ENCODE measurements at places on chromosomes 3 and 15.

- DNase-seq: no peak
Measured at GRCh38 chr15:95561463-95561862, 769.0 kb upstream of the NR2F2 start.

DNA sequence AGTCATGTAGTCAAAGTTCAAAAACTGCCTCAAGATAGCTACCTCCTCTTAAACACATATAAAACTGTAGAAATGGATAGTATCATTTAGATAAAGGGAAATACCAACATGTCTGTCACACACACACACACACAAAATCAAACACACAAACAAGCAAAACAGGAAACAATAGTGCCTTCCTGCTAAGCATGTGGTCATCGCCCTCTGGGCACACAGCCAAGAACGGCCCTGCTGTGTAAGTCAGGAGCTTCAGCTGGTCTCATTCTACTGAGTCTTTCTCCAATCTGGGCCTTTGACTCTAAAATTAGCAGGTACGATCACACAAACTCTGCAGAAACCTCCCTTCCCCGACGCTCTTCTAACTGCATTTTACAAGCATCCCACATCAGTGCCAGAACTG is 272.2 kb upstream of the CHRNA7 start:
- DNase-seq: no peak

DNA sequence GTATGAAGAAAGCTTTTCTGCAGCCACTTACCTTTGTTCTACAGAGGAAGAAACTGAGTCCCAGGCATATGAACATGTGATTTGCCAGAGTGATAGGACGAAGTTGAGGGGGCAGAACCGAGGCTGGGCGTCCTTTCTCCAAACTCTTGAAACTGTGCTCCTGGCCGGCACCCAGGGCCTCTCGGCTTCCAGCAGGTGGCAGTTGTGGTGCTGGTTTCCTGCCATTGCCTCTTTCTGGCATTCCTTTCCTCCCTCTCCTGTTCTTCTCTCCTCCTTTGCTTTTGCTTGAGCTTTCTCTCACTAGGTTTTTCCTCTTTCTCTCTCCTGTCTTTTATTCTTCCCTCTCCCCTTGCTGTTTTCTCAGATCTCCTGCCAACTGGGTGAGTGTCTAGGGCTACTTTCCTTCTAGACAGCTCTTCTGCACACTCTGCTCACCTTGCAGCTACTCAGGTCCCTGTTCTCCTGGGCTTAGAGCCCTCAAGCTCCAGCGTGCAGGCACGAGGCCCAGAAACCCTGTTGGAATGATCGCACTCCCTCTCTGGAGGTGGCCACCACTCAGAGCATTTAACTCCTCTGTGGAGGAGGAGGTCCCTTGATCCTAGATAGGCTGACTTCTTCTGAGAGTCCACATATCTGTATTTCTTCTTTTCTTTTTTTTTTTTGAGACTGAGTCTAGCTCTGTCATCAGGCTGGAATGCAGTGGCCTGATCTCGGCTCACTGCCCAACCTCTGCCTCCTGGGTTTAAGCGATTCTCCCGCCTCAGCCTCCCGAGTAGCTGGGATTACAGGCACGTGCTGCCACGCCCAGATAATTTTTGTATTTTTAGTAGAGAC is 26.2 kb downstream of the TRAK1 start:
- DNase-seq: no peak

- DNase-seq: no peak
Measured at GRCh38 chr3:45153658-45154437, 7.7 kb upstream of the CDCP1 start.

GRCh38 chr3:409011-409410 is 212.4 kb downstream of the CHL1 start:
- no peak for DNase-seq

- no peak for DNase-seq
Measured at GRCh38 chr3:63228677-63229076, 49.4 kb upstream of the SYNPR start.

- no peak for DNase-seq
Measured at GRCh38 chr3:142459929-142460328, 12.1 kb upstream of the XRN1 start.

DNA sequence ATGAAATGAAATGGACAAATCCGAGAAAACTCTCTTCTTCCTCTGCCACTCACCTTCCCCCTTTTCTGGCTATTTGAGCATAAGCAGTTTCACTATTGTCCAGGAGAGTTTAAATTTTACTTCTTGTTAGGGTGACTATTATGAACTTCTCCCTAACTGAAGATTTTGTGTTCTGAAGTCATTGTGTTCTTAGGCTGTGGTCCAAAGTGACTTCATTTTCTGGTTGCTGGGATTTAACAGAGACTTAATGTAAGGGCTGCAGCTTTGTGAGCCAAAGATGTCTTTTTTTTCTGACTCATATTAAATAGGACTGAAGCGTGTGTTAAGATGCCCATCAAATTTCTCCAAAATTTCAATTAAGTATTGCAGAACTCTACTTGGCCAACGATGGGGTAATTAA is 46.5 kb upstream of the FSTL1 start:
- no peak for DNase-seq

GRCh38 chr3:142999881-143000280 is 1.5 kb upstream of the U2SURP start:
- no peak for DNase-seq

GRCh38 chr15:39191871-39192291 is 389.0 kb upstream of the THBS1 start:
- DNase-seq: no peak

DNA sequence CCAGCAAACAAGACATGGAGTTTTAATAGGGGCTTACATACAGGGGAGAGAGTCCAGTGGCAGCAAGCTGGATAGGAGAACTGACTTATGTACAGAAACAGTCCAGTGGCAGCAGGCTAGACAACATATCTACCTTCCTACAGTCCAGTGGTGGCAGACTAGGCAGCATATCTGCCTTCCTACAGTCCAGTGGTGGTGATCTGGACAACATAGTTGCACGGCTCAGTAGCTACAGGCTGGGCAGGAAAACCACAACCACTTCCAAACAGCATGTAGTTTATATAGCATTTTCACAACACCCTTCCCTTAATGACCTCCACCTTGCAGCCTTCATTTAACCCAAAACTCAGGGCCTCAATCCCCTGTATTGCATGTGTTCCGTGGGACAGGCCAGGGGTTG is 181.3 kb upstream of the EIF1B start:
- no peak for DNase-seq

DNA sequence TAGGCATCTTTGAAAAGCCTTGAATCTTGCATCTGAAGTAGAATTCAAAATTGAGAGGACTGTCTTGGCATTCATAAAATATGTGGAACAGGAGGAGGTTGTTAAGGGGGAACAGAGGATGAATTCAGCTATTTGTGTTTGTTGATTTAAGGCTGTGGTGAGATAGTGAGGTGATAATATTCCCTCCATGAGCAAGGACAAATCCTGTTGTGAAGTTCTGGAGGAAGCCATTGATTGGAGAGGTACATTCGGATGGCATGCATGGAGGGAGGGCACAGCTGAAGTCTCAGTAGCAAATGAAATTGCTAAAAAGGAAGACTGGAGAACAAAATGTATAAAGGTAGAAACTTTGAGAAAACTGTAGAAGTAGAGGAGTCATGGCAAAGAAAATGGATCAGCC is 443.8 kb downstream of the NLGN1 start:
- DNase-seq: no peak

GRCh38 chr3:194166682-194167479 is 30.9 kb downstream of the HES1 start:
- no peak for DNase-seq

- DNase-seq: no peak
Measured at GRCh38 chr3:98855806-98856400, 45.6 kb downstream of the DCBLD2 start.

DNA sequence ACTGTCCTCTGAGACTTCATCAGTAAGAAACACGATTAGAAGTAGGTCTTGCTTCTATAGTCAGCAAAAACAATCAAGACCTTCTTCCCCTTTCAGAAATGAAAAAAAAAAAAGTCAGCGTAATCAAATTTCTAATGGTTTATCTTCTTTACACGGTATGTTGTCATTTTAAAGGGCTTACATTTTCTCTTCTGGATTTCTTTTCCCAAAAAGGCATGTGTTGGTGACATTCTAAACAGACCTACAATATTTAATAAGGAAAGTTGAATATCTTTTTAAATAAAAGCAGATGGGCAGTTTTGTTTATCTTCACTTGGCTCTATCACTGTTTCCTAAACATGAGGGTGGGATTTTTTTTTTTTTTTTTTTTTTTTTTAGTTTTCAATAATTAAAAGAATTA is 197.3 kb upstream of the ADAMTS9 start:
- DNase-seq: no peak

GRCh38 chr15:31866248-31866647 is 164.1 kb upstream of the CHRNA7 start:
- DNase-seq: no peak

DNA sequence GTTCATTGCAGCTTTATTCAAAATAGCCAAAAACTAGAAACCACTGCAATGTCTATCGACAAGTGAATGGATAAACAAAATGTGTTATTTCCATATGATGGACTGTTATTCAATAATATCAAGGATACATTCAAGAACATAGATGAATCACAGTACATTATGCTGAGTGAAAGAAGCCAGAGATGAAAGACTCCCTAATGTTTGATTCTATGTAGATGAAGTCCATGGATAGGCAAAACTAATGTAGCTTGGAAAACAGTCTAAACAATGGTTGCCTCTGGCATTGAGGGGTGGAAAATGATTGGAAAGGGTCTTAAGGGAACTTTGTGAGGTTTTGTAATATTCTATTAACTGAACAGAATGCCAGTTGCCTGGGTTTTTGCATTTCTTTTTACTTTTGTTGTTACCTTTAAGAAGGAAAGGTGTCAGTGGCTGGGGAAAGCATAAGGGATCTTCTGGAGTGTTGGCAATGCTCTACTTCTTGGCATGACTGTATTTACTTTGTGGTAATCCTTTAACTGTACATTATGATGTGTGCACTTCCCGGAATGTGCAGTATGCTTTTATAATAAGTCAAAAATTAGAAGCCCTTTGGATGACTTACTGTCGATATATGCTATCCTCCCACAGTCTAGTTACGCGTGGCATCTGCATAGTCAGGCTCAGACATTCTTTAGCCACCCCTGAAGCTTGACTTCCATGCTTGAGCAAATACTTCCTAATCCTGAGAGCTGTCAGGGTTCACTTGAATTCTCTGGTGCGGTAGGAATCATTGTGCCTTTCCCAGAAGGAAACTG is 20.5 kb upstream of the ATP10A start:
- DNase-seq: no peak

- no peak for DNase-seq
Measured at GRCh38 chr3:100891033-100891432, 102.2 kb downstream of the ABI3BP start.

- DNase-seq: no peak
Measured at GRCh38 chr15:73560501-73561117, 72.6 kb downstream of the NPTN start.

- no peak for DNase-seq
Measured at GRCh38 chr3:115359536-115359935, 212.4 kb upstream of the ZBTB20 start.

DNA sequence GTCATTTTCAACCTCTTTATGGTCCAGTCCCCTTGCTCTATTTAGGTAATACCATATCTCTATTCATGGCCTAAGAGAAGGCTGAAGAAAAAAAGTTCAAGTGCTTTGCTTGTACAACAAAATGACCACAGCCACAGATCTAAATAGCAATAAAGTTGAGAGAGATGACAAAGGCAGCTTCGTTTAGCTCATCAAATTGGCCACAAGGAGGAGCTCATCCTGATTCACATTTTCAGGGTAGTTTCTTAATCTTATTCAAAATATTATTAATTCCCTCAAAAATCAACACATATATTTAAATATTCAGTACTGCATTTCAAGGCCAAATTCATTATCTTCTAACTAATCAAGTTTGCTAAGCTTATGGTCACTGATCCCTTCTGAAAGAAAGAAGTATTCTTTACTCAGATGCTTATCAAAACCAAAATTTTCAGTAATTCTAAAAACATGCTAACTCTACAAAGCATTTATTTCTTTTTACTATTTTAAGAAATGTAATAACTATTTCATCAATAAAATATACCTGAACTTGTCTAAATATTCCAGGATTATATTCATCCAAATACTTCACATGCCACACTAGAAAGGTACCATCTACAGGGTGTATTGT is 85.5 kb downstream of the DMXL2 start:
- no peak for DNase-seq

GRCh38 chr15:39009740-39010139 is 445.1 kb upstream of the RASGRP1 start:
- no peak for DNase-seq

GRCh38 chr15:63233667-63234423 is 43.6 kb upstream of the APH1B start:
- no peak for DNase-seq

DNA sequence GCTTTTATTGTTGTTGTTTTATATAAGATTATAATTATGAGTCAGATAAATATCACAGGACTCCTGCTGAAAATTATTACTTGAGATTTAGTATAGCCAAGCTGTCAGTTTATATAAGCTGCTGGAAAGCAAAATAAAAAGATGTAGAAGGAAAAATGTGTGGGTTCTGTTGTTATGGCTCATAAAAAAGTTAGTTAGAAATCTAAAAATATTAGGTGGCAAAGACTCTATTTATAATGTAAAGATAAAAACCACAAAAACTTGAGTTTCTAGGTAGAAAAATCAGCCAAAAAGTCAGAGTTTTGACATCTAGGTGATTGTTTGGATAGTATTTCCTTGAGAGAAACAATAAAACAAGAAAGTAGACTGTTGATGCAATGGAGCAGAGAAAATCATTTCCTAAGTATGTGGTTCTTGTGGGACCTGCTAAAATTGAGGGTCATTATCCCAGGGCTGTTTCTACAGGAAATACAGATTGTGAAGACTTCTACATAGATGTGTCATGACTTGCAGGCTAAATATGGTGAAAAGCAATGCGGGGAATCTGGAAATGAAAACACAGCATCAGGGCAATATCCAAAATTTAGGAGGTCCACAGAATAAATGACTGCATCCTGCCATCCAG is 1109.6 kb upstream of the CADM2 start:
- no peak for DNase-seq

DNA sequence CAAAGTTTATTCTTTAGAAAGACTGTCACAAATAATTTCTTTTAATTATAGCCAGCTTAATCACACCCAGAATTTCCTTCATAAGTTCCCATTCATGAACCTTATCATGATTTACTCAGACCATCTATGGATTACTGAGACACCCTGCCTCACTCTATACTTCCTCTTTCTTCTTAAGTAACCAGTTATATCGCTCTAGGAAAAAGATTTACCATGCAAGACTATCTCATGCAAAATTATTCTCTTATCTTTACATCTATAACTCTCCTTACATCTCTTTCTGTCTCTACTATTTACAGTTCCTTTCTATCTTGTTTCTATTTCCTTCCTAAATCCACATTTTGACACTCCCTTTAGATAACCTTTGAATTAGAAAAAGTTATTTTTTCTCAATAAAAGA is 316.8 kb downstream of the POLQ start:
- DNase-seq: no peak

- peak; percentile 16 for DNase-seq
Measured at GRCh38 chr3:66582721-66583423, 82.0 kb upstream of the LRIG1 start.

DNA sequence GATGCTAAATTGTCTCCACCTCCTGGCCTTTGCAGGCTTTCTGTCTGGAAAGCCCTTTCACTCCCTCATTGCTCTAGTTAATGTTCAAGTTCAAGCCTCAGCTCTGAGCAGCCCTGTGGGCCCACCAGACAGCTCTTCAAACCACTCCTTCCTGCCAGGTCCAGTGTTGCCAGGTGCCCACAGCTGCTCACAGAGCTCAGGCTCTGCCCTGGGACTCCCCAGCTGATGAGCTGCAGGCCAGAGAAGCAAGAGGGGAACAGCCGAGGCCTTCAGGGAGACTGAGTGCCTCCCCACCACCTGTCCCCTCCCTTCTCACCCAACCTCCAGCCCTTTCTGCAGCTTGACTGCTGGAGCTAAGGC is 1.3 kb upstream of the ZBTB47 start:
- no peak for DNase-seq

- DNase-seq: no peak
Measured at GRCh38 chr3:153273217-153273616, 111.2 kb downstream of the RAP2B start.

Data from activated T-cell treated with anti-CD3 and anti-CD28 coated beads for 24 hours (primary cell).